GM12865 (cell line): ENCODE measurements at places on chromosomes 11 and 22.
A peak's percentile ranks its signal among the peaks of the same experiment; 100 is the strongest.

DNA sequence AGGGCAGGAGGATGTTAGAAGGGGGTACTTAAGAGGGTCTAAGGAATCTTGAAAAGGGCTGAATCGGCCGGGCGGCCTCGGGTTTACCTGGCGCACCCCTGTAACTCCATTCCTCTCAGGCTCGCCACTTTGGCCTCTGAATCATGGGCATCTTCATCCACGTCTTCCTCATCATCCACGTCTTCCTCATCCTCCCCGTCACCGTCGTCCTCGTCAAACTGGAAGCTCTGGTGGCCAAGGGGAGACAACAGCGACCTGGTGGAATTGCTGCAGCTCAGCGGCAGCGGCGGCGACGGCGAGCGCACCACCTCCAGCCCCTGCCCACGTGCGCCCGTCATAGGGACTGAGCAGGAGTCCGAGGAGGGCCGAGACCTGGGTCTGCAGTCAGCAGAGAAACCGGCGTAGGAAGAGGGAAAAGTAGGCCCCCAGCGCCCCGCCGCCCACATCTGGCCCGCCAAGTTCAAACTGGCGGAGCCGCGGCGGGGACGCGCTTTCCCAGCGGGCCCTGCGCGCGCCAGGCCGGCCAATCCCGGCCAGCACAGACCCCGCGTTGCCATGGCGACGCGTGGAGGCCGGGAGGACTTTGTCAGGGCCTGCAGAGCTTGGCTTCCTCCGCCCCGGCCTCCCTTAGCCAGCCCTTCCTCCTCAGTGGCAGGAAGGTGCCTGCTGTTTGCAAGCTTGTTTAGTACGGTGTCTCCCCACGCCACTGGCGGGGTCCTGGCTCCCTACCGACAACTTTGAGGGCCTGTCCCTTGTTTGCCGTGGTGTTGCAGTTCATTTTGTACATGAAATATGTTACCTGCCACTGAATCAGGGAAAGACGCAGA, at the start of gene CCDC34:
Gene CCDC34, minus strand, starts transcription at position 467 of the 827 bp plus-strand sequence. Its CDS starts 21 bp downstream, at position 446.
- DNase-seq: peak; percentile 96

DNA sequence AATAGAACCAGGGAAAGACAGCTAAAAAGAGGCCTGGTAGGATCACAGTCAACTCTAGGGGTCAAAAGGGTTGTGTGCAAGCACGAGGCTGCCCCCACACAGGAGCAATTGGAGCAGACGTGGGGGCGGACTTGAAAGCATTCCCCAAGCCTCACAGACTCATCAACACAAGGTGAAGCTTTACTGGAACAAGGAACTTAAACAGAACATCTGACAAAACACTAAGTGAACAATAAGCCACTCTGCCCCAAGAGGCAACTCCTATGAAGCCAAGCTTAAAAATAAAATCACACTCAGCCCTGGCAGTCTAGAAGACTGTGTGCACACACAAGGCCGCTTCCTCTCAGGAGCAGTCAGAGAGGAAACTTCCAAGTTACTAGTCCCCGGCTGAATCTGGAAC, 32.2 kb upstream of the TEAD1 start:
- peak; percentile 21 for DNase-seq

DNA sequence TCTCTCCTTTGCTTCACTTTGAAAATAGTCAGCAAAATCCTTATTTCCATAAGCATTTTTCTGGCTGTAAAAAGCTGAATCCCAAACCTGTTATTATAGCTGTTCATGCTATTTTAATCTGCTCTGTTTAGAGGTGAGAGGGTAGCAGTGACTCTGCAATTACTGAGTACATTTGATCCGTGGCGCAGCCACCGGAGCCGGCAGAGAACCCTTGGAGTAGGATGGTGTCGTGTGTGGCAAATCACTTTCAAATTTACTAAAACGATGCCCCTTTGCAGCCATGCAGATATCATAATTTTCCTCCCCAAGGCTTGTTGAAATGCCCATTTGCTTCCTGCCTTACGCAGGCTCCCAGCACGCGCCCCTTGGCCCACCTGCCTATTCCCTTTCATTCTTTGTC, 69.6 kb downstream of the ZBTB16 start:
- no peak for DNase-seq

DNA sequence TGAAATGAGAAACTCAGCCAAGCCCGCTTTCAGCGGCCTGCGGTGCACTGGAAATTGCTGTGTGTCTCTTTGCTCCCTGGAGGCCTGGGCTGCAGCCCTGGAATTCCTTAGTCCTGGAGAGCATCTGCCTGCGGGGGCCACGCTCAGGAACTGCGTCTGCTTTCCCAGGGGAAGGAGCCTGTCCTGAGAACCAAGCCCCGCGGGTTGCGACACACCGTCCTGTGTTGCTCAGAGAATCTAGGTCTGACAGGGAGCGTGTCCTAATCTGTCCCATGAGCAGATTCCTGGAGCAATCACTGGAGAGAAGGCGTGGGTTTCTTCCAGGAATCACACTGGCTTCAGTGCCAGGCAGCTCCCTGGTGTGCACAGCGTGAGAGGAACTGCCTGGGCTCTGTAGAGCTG, 708.1 kb downstream of the BRD1 start:
- no peak for DNase-seq

DNA sequence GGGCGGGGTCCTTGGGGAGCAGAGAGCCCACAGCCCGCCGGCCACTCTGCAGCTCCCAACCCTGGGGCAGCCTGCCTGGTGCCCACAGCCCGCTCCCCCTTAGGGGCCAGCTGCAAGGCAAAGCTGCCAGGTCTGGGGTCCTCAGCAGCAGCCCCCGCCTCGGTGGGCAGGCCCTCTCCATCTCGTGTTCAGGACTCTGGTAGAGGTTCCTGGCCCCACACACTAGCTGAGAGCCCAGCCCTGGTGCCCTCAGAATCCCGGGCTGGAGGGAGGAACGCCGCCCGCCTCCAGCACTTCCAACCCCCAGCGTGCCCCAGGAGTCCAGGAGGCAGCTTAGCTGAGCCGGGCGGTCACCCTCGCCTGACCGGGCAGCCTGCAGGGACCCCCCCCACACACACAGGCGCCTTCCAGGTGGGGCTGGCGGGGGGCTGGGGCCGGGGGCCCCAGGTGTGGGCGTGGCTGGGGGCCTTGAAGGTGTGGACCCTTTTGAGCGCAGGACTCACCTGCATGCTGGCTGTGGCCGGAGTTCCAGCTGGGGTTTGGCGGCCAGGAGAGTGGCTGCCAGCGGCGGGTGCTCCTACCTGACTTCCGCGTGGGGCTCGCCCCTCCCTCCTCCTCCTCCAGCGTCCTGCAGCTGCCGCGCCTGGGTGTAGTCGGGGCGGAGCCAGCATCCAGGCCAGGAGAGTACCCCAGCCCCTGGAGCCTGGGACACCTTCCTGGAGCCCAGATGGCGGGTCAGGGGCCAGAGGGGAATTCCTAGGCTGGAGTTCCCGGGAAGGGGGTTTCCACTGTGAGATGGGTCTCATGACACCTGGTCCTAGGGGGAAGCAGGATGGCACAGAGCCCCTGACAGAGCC, at the start of gene ANO9:
Gene ANO9, minus strand, starts transcription at position 594 of the 857 bp plus-strand sequence. Its CDS starts 85 bp downstream, at position 509.
- peak; percentile 80 for DNase-seq

DNA sequence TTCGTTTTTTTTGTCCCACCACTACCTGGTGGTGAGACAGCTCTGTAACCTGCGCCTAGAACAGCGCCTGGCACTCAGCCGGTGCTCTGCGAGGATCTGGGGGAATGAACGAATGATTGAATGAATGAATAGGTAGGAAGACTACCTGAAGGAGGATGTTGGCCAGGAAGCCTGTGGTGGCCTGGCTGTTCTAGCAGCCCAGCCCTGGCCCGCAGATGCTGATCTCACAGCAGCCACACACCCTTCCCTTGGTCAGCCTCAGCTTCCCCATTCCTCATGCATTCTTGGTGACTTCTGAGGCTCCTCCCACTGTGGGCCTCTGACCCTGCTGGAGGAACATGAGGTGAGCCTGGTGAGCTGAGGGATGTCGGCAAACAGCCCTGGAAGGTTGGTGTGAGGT, 3.7 kb downstream of the TRPM5 start:
- no peak for DNase-seq

DNA sequence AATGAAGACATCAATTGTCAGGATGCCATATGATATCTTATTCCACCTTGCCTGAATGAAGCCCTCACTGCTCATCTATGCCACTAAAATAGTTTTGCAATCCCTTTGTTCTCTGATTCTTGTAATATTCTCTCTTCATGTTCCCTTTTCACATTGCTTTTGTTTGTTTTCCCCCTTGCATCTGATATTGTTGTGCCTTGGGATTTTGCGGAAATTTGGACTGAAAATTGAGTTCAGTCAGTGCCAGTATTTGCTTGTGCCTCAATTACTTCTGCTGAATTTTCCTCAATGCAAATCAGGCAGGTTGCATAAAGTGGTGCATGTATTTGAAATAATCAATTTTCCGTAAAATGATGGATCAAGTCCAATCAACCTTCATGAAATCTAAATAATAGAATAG, 98.3 kb downstream of the PAX6 start:
- no peak for DNase-seq

GRCh38 chr11:120130176-120130980, 7.5 kb downstream of the TRIM29 start:
- DNase-seq: no peak

- DNase-seq: peak; percentile 36
Observed at GRCh38 chr22:44091021-44091721, 67.1 kb downstream of the PARVB start.

GRCh38 chr22:26671317-26672059, 14.1 kb downstream of the MIAT start:
- peak; percentile 86 for DNase-seq
